Stimulated activated CD8-positive, alpha-beta memory T cell treated with anti-CD3 and anti-CD28 coated beads, Interleukin-7, amount 100 ng/mL, for 48 hours (primary cell): ENCODE measurements at places on chromosomes 4 and X.
A peak's percentile ranks its signal among the peaks of the same experiment; 100 is the strongest.

- no peak for DNase-seq
Observed at GRCh38 chr4:15714141-15714540, 11.3 kb downstream of the BST1 start.

- no peak for DNase-seq
Observed at GRCh38 chr4:139085141-139085540, 69.6 kb downstream of the NOCT start.

DNA sequence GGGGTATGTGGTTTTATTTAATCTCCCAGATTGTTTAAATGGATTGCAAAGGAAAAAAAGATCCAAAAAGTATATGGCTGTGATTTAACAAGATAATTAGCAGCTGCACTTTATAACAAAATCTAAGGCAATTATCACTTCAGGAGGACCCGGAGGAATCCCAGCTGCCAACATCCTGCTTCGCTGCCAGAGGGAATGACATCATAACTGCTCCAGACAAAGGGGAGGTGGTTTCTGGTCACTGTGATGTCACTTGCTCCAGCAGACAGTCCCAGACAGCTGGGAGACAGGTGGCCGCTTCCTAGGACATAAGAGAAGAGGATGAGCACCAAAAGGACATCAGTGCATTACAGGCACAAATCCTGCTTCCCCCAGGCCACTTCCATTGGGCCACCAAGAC, 371.0 kb downstream of the BCOR start:
- no peak for DNase-seq

GRCh38 chrX:133992882-133993281, 7.5 kb upstream of the GPC3 start:
- no peak for DNase-seq

DNA sequence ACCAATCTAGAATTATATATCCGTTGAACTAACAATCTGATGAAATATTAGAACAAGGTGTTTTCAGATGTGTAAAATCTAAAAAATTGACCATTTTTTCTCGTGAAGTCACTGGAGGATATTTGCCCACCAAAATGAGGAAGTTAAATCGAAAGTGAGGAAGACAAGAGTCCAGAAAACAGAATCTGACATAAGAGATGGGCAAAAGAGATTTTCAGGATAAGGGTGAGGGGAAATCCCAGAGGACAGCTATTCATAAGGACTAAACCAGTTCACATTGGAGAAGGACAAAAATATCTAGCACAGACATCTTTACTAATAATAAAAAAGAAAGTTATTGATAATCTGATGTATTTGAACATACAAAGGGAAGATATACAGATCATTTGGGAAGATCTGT, 18.7 kb upstream of the ALG13 start:
- DNase-seq, result no peak

DNA sequence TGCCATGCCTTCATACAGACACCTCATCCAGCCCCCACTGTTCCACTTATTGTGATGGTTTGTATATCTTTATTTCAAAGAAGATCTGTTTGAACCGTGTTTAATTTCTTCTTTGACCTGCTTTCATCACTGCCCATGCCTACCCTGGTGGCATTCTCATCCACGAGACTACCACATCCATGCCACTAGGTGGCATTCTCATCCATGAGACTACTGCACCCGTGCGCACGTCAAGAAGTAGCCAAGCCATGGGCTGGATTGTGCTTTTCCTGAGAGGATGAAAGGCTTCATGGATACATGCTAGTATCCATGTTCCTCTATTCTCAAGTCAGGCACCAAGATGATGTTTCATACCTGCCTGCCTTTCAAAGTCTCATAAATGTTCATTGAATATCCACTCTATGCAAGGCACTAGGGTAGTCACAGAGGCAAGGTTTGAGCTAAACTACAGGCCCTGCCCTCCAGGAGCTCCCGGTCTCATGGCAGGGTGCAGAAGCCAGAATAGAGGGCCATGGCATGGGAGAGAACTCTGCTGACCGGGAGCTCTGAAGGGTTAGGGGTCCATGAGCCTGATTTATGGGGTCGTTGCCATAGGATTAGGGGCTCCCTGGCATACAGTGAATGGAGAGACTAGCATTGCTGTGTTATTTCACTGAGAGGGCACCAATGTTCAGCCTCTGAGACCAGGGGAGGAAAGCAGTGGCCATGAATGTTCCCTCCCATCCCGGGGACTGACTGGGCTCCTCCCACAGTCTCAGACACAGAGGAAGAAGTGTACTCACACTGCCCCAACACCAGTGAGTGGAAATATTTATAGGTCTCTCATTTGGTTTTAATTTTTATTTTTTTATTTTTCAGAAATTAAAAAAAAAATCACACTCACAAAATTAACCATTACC, 24.8 kb upstream of the EOLA2 start:
- DNase-seq, result no peak

DNA sequence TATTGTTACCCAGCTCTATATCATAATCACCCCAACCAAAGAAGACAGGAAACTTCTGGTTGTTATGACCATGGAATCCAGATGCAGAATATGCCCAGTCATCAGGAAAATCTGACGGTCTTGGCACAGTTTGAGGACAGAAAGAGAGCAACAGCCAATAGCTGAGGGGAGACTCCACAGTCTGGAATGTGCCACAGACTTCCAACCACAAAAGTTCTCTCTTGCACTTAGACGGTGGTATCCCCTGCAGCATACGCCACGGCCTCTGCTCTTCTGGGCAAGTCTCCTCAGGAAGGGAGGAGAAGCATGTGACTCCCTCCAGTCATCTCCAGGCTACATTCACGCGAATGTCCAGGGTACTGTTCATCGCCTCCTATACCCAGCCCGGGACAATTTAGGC, 18.4 kb downstream of the ZNF827 start:
- DNase-seq, result no peak

DNA sequence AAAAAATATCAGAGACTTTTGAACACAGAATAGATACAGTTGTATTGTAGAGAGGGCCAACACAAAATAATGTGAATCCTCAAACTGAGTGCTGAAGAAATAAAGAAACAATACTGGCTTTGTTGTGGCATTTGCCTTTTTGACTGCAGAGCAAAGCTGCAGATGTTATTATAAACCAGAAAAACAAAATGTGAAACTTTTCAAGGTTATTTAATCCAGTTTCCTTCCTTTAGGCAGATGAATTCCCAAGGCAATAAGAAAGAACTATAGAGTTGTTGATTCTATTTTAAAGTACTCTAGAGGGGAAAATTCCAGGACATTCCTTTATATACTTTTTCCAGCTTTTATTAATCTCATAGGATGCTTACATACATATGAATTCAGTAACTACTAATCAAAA, 186.8 kb downstream of the NDST4 start:
- DNase-seq, result no peak

DNA sequence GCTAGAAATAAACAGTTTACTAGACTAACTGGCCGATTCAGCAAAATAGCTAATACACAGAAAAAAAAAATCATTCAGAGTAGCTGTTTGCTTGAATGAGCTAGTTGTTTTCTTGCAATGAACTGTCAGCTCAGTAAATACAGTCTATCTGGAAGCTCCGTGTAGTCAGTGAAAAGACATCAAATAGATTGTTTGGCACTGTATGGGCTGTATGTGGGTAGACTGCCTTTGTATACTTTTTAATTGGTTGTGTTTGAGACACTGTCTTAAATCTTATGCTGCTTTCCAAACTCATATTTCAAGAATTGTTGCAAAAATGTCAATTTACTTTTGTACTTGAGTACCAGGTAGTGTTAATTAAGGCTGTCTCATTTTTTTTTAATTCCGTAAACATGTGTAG, 61.6 kb upstream of the GPR174 start:
- DNase-seq, result no peak

DNA sequence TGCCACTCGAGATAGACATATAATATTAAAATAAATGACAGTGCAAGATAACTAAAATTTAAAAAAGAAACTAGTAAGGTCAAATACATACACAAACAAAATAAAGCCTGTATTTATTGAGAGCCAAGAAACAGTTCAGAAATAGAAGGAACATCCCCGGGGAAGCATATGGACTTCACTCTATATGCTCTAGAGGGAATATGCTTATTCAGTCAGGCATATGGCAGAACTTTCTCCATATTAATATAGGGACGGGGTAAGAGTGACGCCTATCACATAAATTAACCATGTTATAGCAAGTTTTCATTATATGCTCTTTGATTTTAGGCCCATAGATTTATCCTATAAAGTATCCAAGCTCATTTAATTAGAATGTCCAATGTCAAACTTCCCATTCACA, 56.7 kb upstream of the EFHC2 start:
- DNase-seq, result no peak

- no peak for DNase-seq
Observed at GRCh38 chrX:152601848-152602616, 35.7 kb upstream of the GABRQ start.

GRCh38 chr4:172844556-172844955, 324.1 kb upstream of the GALNT7 start:
- DNase-seq, result no peak

GRCh38 chr4:57504139-57504538, 394.0 kb upstream of the IGFBP7 start:
- DNase-seq, result no peak

- no peak for DNase-seq
Observed at GRCh38 chr4:76515975-76516843, 81.2 kb downstream of the SHROOM3 start.

DNA sequence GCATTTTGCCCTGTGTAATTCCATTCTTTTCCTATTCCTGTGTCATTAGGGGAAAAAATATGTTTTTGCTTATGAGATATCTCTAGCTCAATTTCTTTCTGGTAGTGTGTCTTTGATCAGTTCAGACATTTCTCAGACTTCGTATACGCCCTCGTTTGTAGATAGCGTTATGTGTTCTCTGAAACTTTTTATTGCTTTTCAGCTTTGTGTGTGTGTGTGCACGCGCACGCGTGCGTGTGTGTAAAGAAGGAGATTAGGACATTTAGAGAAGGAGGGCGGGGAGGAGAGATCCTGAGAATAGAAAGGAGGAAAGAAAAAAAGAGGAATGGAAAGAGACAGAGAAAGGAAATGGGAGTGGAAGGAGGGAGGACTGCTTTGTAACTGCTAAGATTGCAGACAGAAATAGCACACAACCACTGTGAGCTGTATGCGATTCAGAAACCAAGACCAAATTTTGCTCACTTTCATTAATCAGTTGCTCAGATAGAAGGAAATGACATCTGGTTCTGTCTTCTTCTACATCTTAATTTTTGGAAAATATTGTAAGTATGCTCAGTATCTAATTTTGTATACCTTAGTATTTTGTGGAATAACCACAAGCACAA, at the start of gene RXFP1:
RXFP1 (plus strand) TSS at position 399 of the 605 bp plus-strand sequence; CDS start at position 494, 95 bp downstream.
- no peak for DNase-seq

GRCh38 chr4:2725380-2725779, 30.8 kb downstream of the TNIP2 start:
- DNase-seq, result no peak

DNA sequence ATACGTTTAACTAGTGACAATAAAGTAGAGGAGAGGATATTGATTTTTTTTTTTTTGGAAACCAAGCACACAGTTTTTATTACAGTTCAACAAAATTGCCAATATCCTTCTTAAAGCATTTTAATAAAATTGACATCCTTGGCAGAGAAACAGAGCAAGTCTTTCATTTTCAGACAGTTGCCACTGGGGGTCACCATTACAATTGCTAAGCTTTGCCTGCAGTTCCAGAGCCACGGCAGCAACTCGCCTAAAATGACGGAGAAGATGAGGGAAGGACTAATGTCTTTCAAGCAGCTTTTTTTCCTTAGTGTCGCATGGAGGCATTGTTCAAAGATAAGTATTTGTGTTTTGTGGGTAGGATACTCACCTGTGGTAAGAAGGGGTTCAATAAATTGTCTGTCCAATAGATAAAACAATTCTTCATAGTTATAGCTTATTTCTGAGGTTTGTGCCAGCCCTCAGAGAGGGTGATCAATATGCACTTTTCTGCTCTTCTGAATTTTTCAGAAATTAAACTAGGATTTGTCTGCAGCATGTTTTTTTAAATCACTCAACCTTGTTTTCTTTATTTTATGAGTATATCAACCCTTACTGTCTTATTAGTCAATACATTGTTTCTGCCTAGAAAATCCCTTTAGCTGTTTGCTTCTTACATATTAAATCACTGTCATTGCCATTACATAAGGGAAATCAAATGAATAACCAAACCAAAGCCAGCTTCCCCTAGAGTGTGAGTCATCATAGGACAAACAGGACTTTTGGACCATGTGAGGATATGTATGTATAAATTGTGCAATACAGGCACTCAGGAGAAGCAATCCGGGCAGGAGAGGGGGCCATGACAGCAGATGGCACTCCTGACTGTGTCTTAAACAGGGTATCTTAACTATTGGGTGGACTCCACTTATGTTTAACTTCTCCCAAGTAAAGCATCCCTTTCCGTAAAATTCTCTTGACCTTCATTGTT, 508.1 kb upstream of the ARX start:
- DNase-seq, result no peak

- DNase-seq, result no peak
Observed at GRCh38 chr4:173547889-173548288, 17.9 kb upstream of the HAND2 start.

DNA sequence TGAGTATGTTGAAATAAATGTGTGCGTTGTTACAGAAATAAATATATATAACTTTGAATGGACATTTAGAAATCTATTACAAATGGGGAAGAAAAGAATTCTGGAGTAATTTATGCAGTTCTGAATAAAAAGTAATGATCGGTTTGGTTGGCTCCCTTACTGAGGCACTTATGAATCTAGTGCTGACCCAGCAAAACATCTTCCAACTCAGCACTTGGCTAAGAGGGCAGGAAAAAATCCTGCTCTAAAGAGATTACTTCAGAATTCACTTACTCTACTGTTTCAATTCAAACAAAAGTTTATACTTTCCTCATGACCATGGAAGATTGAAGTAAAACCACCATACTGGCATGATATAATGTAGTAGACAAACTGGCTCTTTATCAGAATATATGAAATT, 123.9 kb upstream of the RXFP1 start:
- no peak for DNase-seq

GRCh38 chrX:132676561-132677186, 187.8 kb upstream of the MBNL3 start:
- no peak for DNase-seq

GRCh38 chr4:76892001-76892400, 5.9 kb downstream of the SOWAHB start:
- no peak for DNase-seq

- DNase-seq, result no peak
Observed at GRCh38 chr4:77665381-77666069, 59.9 kb downstream of the CXCL13 start.

DNA sequence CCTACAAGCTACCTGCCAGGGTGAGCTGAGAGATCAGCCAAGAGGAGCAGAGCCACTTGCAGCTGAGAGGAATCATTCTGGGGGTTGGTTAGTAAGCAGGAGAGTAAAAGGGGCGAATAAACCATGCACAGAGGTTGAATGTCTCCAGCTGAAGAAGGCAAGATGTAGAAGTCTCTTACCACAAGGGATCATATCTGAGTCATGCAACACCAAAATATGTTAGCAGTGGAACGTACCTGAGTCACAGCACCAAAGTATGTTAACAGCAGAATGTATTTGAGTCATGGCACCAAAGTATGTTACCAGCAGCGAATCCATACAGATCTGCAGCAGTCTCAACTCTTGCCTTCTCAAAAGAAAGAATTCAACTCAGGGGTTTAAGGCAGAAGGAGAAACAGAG, 29.9 kb downstream of the C4orf51 start:
- peak; percentile 20 for DNase-seq
